Stimulated activated naive CD8-positive, alpha-beta T cell treated with anti-CD3 and anti-CD28 coated beads, Interleukin-15, Interleukin-2, amounts not matched to agents 100 U/mL and 50 U/mL, for 24 hours (primary cell): ENCODE measurements at places on chromosomes 7 and 10.

GRCh38 chr7:141744131-141744530 is 6.0 kb downstream of the SSBP1 start:
- no peak for DNase-seq

DNA sequence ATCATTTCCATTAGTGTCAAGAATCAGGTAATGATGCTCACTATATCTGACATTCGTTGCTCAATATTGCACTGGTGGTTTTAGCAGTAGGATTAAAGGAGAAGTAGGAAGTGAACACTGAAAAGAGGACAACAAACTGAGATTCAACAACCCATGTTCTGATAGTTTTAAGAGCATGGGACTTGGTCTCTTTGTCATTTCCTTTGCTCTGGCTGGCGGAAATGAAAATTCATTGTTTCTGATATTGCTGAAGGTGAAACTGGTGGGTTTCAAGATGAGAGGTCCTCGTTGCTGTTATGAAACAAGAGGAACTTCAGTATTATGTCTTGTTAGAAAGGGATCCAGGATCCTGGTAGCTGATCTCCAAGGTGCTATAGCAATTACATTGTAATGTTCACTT is 129.0 kb downstream of the DNAH11 start:
- no peak for DNase-seq

- DNase-seq = peak; percentile 41
Observed at GRCh38 chr7:100091411-100092181, 2.8 kb downstream of the COPS6 start.

DNA sequence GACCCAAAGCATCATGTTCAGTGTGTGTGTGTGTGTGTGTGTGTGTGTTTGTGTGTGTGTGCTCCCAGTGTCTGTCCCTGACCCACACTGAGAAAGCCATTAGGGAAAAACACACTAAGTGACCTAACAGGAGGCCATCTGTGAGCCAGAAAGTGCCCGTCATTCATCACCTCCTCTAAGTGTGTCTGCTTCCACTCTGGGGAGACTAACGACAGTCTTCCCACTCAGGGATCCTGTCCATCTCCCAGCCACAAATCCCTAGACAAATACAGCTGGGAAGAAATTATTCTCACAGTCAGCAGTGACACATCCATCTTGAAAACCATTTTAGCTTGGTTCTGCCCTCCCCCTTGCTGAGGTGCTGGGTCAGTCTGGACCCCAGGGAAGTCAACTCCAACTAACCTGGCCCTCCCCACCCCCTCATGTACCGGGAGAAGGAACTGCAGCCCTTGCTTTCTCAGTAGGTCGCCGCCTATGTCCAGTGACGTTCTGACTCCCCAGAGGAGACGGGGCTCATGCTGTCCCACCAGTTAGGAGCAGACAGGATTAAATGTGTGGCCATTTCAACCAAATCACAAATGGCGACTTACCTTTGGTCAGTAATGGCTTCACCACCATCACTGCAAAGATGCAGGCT is 296.5 kb upstream of the ZNF32 start:
- no peak for DNase-seq

DNA sequence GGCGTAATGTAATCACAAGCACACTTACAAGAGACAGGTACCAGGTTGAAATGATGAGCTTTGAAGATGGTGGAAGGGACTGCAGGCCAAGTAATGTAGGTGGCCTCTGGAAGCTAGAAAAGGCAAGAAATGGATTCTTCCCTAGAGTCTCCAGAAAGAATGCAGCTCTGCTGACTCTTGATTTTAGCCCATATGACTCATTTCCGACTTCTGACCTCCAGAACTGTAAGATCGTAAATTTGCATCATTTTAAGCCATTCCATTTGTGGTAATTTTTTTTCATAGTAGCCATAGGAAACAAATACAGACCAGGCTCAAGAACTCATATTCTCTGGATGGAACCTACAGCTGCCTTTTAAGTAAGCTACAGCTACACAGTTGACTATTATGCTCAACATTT is 315.5 kb downstream of the MAGI2 start:
- no peak for DNase-seq

DNA sequence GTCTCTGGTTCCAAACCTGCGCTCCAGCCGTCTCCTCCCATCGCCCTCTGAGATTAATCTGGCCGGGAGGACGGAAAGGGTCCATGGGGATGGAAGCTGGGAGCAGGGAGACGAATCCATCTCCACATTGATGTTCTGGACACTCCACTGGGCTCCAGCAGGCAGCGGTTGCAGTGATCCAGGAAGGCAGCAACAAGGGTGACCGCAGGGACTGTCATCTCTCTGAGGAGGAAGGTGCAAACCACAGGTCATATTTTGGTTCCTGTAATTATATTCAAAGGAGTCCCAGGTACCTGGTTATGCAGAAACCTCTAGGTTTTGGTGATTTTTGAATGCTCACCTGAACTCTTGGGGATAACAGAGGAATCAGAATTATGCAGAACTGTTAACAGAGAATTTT is 54.8 kb downstream of the EVX1 start:
- no peak for DNase-seq

DNA sequence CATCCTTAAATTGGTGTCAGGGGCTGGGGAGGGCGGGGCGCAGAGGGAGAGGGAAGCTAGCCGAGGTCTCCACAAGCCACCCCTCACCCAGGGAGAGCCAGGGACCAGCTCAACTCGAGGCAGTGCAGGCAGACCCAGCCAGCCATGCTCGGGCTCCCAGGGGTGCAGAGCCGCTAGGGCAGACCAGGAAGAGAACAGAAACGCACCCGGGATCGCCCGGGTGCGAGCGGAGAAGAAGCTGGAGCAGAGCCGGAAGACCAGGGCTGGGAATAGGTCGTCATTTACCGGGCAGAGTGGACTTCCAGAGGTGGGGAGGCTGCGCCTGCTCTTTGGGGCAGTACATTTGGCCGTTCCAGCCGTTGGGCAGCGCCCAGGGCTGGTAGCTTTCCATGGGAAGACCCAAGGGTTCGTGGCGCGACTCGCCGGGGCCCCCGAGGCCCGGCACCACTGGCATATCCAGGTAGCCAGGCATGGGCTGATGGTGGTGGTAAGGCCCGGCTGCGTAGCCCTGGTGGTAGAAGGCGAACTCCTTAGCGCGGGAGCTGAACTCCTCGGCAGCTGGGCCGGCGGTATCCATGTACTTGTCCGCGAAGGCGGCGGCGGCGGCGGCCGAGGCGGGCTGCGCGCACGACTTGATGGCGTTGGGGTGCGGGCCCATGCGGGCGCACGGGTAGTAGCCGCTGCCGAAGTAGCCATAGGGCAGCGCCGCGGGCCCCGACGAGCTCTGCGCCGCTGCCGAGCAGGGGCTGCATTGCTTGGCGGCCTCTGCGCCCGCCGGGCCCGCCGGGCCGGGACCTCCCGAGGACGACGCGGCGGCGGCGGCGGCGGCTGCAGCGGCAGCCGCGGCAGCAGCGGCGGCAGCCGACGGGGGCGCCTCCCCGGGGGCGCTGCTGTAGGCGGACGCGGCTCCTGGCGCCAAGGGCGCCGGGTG is 755 bp downstream of the HOXA13 start:
- no peak for DNase-seq

GRCh38 chr7:76428868-76429805 is 4.4 kb downstream of the ZP3 start:
- no peak for DNase-seq

GRCh38 chr10:13470270-13470669 is 58.5 kb downstream of the BEND7 start:
- no peak for DNase-seq

GRCh38 chr7:108204281-108204796 is 74.2 kb upstream of the LAMB4 start:
- no peak for DNase-seq

DNA sequence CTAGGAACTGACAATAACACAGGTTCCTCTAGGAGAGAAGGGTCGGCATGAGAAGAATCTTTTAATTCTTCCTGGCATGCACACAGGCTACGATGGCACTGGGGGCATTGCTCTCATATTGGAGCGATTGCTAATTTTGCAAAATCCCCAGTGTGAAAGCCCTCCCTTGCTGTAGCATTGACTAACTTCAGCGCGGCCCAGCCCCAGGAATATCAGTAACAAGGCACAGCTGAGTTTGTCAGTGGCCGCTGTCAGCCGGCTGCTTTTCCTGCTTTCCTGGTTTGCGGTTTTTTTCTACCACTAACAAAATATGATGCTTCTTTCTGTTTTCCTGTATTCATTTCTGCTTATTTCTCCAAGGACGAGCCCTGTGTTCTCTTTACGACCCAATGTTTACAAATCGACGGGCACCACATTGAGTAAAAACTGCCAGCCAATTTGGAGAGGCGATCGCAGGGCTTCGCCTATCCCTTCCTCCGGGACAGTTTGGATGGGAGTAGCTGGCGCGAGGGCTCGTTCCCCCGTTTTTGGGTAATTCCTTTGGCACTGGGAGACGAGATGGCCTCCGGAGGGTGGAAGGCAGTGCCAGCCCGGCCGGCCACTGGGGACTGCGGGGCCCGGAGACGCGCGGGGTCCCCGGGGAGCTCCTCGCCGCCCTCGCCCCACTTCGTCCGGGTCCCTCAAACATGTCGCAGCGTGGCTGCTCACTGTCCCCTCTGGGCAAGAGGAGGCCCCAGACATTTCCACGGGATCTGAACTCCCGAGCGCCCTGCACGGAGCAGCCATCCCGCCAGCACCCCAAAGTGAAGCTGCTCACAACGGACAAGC is 967 bp downstream of the ADARB2 start:
- no peak for DNase-seq

DNA sequence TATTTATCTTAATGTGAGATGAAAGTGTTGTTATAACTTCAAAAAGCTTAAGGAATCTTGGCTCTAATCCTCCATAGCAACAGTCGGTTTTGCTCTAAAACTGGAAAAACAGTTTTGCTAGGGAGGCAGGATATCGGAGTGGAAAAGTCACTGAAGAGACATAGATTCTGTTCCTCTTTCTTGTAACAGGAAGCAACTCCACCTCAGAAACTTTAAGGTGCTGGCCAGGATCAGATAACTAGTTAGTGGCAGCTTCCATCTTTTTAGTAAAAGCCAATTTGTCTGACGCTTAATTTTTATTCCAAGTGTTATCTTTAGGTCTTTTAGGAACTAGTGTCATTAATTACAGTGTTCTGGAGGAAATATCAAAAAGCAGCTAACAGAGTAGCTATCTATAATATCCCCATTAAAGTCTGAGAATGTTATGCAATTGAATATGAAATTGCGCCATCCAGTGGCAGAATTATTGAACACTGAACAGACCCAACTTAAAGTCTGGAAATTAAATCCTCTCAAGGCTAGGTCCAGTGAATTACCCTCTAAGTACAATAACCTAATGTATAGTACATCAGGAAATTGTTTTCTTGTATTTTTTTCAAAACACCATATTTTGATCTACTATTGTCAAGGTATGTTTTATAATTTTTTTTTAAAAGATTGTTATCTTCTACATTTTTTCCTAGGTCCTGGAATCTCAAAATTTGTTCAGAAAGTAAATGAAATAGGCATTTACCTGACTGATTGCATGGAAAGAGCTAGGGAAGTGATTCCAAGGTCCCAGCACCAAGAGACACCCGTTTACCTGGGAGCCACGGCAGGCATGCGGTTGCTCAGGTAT is 65.9 kb upstream of the CC2D2B start:
- DNase-seq = peak; percentile 26

- no peak for DNase-seq
Observed at GRCh38 chr10:21524526-21525366, 736 bp downstream of the SKIDA1 start.
